ENCODE measurements at places on chromosomes 2 and 18.
A peak's percentile ranks its signal among the peaks of the same experiment; 100 is the strongest.

DNA sequence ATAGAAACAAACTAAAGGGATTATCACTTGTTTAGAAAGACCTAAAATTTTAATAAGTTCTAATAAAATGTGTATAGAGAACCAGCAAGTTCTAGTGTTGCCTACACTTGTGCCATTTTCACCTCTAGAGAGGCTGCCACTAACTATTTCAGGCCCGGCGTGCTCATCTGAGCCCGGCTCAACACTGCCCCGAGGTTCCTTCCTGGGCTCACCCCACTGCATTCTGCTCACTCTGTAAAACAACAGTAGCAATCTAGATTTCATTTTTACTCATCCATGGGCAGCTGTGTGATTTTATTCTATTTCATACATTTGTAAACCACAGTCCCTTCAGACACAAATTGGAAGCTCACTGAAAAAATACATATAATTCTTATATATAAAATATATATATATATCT is 253.2 kb downstream of the L3MBTL4 start:
- no peak for DNase-seq

DNA sequence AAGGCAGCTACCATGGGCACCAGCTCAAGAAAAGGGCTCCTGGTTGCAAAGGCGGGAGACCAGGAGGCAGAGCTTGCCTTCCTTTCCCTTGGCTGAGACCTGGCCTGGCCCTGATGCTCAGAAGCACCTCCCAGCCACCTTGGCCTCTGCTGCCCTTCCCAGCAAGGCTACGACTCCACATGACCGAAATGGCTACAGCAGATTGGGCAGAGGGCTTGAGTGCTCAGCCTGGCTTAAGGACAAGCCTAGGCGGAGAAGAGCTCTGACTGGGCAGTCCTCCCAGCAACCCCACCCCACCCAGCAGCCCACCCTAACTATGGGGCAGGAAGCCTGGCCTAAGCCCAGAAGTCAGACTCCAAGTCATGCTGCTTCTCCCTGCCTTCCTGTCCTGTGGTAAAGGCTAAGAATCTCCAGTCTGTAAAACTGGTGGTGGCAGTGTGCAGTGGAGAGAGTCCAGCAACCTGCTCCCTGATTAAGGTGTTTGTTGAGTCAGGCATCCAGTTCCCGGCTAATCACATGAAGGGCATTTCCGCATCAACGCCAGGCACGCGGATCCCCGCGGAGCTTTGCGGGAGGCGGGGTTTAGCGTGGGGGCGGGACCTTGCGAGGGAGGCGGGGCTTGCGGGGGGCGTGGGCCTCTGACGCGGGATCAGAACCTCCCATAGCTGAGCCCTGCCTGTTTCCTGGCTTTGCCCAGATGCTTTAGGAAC is 256.0 kb downstream of the BCL11A start:
- no peak for DNase-seq

GRCh38 chr2:231361701-231362554 is 33.6 kb upstream of the B3GNT7 start:
- DNase-seq: peak; percentile 30

DNA sequence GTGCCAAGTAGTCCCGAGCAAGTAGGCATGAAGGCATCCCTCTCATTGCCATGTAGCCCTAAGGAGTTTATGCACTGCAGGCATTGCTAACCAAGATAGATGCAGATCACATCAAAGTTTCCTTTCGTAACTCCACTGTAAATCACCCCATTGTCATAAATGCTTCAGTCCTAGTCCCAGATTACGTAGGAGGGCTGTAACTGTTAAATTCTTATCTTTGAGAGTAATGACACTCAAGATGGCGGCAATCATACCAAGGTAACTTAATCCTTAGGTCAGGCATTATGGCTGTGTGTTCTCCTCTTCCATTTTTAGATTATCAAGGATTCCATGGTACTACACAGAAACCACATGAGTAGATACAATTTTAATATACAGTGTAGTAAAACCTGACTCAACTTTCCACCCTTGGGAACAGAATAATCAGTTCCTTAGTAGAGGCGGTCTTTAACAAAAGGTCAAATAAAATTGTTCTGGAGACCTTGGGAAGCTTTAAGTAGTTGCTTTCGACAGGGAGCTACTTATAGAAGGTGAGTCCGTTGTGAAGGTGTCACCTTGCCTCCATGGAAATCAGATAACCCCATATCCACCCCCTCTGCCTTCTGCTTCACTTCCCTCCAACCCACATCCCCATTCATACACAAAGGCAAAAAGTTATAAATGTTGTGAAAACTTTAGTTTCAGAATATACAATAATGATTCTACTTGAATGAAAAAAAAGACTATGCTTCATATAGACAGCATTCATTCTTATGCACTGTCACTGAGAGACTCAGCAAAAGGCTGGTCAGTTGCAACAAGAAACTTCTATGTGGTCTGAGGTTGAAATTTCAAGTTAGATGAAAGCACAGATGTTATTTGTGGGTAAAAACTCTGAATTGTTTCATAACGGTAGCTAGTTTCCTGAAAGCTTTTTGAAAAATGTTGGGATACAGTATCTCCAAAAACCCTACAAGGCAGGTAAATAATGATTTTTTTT is 64.8 kb upstream of the GALNT5 start:
- no peak for DNase-seq

- no peak for DNase-seq
Observed at GRCh38 chr2:178243961-178244360, 49.6 kb downstream of the OSBPL6 start.

DNA sequence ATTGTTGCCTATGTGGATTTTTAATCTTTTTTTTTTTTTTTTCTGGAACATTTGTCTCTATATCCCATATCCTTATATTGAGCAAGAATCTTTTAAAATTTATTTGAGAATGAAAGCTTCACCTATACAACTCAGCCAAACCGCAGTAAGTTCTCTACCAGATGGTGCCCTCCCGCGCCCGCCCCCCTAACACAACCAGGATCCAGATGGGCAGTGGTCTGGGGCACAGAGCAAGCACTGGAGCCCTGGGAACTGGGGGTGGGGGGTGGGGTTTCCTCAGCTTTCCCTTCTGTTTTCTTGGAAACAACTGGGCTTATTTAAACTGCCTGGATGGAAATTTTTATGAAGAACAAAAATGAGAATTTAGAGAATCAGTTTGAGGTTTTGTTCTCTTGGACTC is 74.6 kb downstream of the ACAA2 start:
- no peak for DNase-seq

DNA sequence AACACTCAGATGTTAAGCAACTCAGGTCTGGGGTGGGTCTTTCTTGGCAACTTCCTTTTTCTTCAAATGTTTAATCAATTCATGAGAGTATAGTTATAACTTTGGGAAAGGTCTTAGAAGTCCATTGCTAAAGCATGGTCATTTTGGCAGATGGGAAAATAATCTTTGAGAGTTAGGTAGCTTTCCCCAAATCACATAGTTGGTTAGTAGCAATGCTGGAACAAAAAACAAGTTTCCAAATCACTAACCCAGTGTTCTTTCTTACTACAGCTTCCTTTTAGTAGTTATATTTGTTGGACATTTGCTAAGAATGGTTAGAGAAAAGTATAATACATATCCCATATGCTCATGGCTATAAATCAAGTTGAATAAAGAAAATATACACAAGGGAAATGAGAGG is 185.2 kb upstream of the SLC14A2 start:
- DNase-seq: no peak

- no peak for DNase-seq
Observed at GRCh38 chr18:55458456-55459203, 129.4 kb downstream of the TCF4 start.

GRCh38 chr2:179059026-179059700 is 9.2 kb upstream of the CCDC141 start:
- no peak for DNase-seq

DNA sequence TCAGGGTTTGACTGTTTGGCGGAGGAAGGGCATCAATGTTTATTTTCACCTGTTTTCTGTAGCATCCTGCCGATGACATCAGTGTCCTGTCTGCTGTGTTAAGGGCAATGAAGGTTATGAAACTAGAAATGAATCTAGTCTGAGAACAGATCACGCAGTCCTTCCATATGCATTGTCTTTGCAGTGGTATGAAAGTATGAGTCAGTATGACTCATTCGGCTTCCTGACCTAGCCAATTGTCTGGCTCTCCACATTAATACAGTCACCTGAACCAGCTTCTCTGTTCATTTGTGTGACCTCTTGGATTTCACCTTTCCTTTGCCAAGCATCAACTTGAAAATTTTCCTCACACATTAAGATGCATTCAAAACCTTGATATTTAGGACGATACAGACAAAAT is 353.8 kb downstream of the RND3 start:
- DNase-seq: peak; percentile 67

- no peak for DNase-seq
Observed at GRCh38 chr2:71700658-71701397, 247.5 kb downstream of the DYSF start.

DNA sequence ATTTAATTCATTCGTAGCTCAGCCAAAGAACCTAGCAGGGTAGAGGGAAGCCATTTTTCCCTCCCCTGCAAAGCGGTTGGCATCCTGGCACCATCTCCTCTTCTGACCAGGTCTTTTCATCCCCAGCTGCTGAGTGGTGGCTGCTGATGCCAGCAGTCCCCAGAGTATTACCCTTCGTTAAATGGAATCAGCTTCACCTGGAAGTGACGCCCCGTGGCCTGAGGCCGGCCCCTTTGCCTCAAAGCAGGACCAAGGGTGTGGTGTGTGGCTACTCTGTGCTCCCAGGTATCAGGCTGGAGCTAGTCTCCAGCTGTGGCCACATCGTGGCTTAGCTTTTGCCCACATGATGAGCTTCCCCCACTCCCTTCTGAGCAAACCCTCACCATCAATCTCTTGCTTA is 12.3 kb upstream of the SP100 start:
- no peak for DNase-seq

DNA sequence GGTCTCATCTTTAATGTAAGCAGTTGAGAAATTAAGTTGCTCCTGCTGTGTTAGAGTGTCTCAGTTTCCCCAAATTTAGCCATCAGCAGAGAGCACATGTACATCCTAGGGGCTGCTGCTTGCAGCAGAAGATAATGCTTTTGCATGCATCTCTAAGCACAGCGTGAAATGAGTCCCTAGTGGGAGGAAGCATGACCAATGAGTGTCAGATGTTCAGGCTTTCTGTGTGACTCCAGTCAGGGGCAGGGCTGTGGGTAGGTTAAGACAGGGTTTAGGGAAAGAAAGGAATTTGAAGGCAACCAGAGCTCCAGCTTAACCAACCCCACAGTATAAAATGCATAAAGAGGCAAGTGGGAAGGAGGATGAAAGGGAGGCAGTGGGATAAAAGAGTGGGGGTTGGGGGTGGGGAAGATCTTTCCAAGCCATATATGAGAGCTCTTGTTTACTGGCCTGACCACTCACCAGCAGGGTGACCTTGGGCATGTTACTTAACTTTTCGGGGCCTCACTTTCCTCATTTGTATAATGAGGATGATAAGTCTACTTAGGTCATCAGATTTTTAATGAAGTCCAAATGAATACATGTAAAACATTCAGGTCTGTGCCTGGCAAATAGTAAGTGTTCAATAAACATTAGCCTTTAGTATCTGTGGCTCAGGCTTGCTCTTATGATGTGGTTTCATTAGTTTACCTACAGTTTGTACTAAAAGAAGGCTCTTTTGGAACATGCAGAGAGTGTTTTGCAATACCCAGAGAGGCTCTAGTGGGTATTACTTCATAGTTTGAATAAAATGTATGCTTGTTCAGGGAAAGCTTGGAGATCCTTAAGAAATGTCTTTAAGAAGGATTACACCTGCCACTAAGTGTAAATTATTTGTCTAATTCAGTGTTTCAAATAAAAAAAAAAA is 42.7 kb upstream of the PELI1 start:
- DNase-seq: no peak

GRCh38 chr2:21382701-21383520 is 259.1 kb downstream of the TDRD15 start:
- no peak for DNase-seq

- no peak for DNase-seq
Observed at GRCh38 chr2:186522450-186522849, 36.4 kb downstream of the ZC3H15 start.

Measured in activated CD4-positive, alpha-beta T cell treated with anti-CD3 and anti-CD28 coated beads, Interleukin-10, Interleukin-2, amounts not matched to agents 100 ng/mL and 50 ng/mL, durations not matched to agents 16 hours and 8 hours (primary cell).